Bone marrow (tissue), 2 donors: ENCODE measurements at places on chromosomes 7 and 10.
A peak's percentile ranks its signal among the peaks of the same experiment; 100 is the strongest.

DNA sequence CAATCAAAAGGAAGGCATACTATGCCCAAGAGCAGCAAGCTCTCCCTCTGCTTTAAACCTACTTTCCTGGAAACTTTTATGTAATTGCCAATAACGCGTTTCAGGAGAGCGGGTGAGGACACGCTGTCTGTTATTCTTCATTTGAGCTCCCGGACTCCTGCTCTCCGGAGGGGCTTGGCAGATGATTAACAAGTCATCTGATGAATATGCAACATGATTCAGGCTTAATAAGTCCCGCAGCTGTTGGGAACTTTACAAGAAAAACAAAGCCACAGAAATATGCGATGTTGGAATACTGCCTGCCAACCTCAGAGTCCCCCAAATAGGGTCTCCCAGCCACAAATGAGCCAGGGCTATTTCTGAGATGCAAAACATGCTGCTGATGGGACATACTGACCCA, 348.0 kb downstream of the GPAM start:
- DNase-seq = no peak

DNA sequence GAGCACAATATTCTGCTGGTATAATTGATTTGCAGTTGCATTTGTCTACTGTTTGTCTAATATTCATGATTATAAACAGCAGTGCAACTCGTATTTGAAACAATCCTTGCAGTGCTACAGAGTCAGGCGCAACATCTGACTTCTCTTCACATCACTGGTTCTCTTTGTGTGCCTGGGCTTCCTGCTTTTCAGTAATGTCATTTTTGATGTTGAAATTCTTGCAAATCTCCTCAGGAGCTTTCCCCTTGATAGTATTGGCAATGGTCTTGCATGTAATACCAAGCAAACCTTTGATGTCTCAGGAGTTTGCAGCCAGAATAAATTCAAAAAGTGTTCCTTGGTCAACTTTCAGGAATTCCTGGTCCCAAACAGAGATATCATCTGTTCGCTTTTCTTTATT, 20.2 kb downstream of the HPS6 start:
- no peak for DNase-seq

DNA sequence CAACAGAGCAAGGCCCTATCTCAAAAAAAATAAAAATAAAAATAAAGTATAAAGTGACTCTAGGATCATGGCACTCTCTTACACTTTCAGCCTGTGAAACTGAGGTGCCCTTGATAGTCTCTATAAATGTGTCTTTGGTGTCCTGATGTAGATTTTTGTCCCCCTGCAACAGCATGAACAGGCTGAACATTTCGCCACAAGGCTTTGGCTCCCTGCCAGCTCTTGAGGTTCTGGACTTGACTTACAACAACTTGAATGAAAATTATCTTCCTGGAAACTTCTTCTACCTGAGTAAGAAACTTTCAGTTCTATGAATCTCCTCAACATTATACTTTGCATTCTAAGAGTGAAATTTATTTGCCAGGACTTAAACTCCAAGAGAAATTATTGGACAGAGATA, 48.1 kb upstream of the BMS1 start:
- DNase-seq = no peak

DNA sequence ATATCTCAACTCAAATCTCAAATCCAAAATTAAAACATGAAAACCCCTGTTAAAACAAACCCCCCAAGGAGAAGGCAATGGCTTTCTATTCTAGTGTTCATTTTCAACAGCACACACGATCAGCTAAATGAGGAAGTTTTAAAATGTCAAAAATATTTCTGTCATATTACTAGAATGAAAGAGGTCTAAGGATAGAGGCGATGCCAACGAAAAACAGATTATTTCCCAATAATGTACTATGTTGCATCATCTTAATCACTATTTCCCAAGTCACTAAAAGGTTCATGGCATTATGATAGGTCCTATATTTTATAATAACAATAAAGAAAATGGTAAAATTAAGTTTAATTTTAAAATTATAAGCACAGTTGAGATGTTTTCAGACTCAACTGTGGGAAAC, 10.1 kb downstream of the CNOT4 start:
- peak; percentile 44 for DNase-seq

- DNase-seq = no peak
Observed at GRCh38 chr7:140901941-140902302, 22.8 kb downstream of the BRAF start.

GRCh38 chr7:668139-668931, 58.2 kb upstream of the DNAAF5 start:
- no peak for DNase-seq

DNA sequence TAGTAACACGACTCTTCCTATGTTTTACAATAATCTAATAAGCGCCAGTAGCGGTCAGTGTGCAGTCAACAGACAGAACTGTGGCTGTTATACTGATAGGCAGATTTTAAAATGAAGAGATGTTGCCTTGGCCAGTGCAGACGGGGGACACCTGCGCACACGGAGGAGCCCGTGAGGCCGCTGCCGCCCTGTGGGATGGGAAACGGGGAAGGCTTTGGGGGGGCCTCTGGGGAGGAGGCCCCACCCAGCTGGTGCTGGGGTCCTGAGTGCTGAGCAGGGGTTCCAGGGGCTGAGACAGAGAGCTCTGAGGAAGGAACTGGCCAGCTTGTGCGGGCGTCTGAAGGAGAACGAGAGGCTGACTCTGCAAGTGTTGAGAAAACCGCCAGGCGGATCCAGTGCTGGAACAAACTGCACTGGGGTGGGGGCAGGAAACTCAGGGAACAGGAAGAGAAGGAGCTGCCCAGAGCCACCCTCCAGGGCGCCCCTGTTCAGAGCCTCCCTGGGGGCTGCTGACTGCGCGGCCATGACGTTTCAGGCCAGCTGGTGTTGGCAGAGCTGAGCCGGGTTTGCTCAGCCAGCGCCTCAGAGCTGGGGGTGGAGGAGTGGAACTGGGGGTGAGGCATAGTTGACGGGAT, 426.4 kb downstream of the TCERG1L start:
- DNase-seq = no peak

DNA sequence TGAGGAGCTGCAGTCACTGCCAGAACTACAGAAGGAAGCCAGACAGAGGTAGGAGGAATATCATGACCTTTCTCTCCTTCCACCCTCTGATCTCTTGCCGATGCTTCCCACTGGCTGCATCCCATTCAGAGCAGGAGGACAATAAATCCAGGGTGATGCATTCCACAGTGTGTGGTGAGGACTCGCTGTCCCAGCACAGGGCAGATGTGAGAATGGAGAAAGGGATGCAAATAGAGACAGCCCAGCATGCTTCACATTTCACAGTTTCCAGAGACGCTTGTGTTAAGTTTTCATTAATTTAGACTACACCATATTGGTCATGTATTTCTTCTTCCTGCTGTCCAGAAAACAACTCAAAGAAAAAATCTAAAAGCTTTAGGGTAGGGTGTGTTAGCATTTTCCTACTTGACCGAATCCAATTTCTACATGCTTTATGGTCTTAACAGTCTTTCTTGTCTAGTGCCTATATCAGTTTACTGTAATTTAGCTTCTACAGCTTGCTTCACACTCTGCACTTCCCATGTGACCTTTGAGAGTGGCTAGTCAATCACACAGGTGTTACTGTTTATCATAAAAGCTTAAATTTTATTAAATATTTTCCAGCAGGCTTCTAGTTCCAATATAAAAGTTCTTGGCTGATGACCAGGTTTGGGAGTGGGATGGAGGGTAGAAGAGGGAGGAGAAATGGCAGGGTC, 155.6 kb downstream of the RAPGEF5 start:
- DNase-seq = no peak

DNA sequence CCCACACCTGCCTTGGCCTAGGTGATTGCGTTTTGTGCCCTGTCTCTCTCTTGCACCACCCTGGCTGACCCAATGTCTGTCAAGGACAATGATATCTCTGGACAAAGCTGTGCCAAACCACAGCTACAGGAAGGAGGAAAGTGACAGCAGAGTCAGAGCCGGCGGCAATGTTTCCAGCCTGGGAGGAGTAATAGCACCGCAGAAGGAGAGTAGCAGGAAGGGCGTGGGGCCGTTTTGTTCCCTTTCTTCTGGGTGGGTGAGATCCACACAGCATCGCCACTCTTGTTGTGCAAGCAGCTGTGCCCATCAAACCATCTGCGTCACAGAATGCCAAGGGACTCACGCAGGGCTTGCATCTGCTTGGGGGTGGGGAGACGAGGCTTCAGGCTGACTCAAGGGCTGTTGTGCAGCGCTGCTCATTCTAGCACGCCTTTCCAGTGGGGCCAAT, 341.6 kb upstream of the AUTS2 start:
- DNase-seq = no peak

DNA sequence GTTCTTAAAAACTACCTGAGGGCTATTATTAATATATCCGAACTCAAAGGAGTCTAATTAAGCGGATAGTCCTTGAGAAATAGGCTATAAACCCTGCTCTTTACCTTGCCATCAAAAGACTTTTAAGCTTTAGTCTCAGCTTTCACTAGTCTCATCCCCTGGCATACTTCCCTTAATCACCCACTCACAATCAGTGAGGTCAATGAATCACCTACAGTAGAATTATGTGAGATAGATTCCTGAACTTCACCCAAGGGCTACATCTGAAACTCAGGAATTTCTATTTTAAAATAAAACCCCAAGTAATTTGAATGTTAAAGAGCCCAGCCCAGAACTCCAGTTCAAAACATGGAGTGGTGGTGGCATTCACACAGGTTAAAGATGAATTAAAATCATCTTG, 108.7 kb downstream of the ETV1 start:
- no peak for DNase-seq

DNA sequence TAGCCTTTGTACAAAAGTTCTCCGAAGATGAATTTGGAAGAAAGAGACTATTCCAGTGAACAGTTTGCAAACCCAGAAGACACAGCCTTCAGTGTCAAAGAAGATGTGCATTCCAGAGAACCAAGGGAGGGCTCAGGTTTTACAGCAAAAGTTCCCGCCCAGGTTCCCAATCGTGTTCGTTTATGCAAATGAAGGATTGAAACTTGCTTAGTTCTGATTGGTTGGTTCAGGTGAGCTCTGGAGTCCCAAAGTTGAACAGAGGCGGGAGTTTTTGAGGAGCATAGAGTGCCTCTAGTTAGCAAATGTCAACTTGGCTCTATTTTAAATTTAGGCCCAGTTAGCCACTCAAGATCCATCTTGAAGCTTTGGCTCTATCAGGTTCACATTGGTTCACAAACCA, 51.3 kb downstream of the TMEM270 start:
- no peak for DNase-seq

- DNase-seq = no peak
Observed at GRCh38 chr10:131833013-131833412, 67.8 kb upstream of the PPP2R2D start.

DNA sequence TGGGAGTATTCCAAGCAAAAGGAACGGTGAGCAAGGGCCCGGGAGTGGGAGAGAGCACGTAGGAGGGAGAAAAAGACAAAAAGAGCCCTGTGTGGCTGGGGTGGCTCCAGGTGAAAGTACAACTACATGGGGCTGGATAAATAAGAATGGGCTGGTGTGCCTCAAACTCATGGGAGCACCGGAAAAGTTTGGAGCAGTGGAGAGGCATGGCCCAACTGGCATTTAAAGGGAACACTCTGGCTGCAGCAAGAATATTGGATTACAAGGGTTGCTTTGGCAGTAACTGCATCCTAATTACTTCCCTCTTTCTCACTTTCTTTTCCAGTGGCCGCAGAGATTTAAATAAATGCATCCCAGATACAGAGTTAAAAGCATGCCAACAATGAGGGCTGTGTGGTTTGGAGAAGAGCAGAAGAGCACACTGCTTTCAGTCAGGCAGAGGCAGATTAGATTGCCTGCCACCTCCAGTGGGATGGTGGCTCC, 39.1 kb upstream of the HERPUD2 start:
- no peak for DNase-seq

GRCh38 chr10:77927402-77928246, 1.1 kb upstream of the DLG5 start:
- no peak for DNase-seq

GRCh38 chr10:11684717-11685645, 57.2 kb upstream of the ECHDC3 start:
- DNase-seq = peak; percentile 86

GRCh38 chr10:77837248-77837924, 89.2 kb downstream of the DLG5 start:
- DNase-seq = peak; percentile 64

- DNase-seq = no peak
Observed at GRCh38 chr7:45717537-45718235, 143.5 kb downstream of the ADCY1 start.

- DNase-seq = no peak
Observed at GRCh38 chr10:81873231-81873931, 1.6 kb upstream of the NRG3 start.

DNA sequence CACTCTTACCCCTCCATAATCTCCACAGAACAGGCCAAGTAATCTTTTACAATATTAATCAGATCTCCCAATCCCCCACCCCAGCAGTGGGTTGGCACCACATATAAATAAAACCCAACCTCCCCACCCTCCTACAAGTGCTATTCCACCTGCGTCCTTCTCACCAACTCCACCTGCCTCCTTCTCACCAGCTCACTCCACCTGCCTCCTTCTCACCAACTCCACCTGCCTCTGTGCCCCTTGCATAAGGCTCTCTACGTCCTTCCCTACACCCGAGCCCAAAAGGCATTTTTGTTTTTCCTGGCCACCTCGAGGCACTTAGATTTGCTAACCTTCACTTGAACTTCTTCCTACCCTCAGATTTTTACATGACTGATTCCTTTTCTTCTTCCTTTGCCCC, 89.7 kb downstream of the ATE1 start:
- no peak for DNase-seq
